T-helper 17 cell (primary cell): ENCODE measurements at places on chromosomes 12 and 14. TPM values are rescaled to one million over a fixed set of nuclear protein-coding genes. Genes with fewer than 3 reads are reported as not detected.
A peak's percentile ranks its signal among the peaks of the same experiment; 100 is the strongest.

POTEM gene
- total RNA-seq: not detected

ATP23 gene
- total RNA-seq: 4.3 TPM

ABCB9 gene
- 4.1 TPM for total RNA-seq

TEX52 gene
- total RNA-seq: not detected

SLC25A47 gene
- total RNA-seq: not detected

KRT4 gene
- total RNA-seq: not detected

EML5 gene
- total RNA-seq: 3.7 TPM

KRT8 gene
- 3.2 TPM for total RNA-seq

RNASE4 gene
- not detected for total RNA-seq

ATL1 gene
- 5.2 TPM for total RNA-seq

CKAP4 gene
- 14.4 TPM for total RNA-seq

DNA sequence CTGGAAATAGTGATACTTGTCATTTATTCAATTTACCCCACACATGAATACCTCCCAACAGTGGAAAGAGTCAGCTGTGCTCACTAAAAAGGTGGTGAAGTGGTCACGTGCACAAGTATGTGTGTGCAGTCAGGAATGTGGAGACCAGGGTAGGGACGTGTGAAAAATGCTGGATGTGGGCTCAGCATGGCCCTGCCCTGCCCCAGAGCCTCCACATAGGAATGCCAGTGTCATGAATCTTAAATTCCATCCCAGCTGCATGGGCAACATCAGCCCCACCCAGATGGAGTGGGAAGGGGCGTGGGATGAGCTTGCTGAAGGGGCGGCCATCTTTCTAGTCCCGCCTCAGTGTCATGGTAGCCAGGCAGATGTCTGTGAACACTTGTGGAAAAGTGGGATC is 87.7 kb downstream of the C12orf75 start:
- DNase-seq: no peak

GRCh38 chr12:106046301-106046846 is 92.4 kb downstream of the NUAK1 start:
- no peak for DNase-seq

- DNase-seq: no peak
These were observed 24.0 kb downstream of the SYT1 start for GRCh38 chr12:78888568-78888967.

DNA sequence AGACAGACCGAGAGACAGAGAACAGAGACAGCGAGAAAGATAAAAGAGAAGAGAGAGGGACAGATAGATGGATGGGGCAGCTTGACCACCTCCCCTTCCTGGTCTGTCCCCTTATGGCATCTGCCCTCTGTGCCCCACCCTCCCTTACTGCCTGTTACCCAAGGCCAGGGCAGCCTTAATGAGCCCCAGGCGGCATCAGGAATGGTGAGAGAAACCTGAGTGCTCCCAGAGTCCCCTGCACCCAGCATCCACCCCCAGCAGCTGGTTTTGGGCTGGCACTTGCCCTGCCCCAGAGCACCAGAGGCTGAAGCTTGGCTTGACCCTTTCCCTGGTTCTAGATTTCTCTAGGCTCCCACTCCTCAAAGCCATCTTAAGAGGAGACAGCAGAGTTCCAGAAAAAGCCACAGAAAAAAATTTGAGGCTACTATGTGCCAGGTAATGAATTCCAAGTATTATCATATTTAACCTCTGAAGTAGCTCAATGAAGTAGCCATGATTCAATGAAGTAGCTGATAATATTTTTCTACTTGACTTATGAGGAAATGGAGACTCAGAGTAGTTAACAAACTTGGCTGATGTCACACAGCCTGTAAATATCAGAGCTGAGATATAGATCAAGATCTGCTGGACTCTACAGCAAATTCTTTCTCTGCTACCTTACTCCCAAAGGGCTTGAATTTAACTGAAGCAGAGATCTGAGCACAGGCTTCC is 2.0 kb upstream of the ZNF385A start:
- DNase-seq: no peak

GRCh38 chr12:111768159-111768895 is 1.6 kb downstream of the ALDH2 start:
- no peak for DNase-seq

GRCh38 chr14:46230540-46230939 is 421.0 kb downstream of the RPL10L start:
- no peak for DNase-seq

DNA sequence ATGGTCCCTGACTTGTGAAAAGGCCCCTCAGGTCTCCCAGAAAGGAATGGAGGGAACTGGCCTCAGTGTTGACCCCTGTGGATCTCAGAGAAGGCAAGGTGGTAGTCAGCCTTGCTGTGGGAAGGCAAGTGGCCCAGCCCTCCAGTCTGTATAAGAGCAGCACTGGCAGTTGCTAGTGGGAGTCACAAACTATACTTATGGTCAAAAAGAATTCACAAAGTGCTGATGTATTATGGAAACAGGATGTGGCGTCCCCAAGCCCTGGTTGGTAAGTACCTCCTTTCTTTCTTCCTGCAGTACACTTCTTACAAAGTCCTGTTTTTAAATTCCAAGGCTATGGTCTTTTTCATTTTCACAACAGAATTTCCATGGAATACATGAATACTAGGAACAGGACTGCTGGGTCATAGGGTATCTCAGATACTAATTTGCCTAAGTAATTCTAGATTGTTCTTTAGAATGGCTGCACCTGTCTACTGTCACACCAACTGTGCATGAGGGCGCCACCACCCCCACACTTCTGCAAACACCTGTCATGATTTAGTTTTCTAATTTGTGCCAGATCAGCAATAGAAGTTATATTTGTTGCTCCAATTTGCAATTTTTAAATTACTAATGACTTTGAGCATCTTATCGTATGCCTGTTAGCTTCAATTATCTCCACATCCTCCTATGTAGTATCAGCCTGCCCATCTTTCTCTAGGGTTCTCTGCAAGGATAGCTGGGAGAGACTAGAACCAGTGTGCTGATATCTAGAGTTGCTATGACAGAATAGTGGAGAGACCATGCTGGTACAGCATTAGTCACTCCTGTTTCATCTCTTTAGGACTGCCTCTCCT is 40.7 kb upstream of the TMEM263 start:
- no peak for DNase-seq

- DNase-seq: no peak
These were observed 299.1 kb upstream of the AMIGO2 start for GRCh38 chr12:47378907-47379306.

- no peak for DNase-seq
These were observed 158.4 kb upstream of the RASSF8 start for GRCh38 chr12:25800101-25800500.

- DNase-seq: peak; percentile 47
These were observed 4.7 kb upstream of the TTC7B start for GRCh38 chr14:90820958-90821357.
